Activated CD4-positive, alpha-beta T cell treated with anti-CD3 and anti-CD28 coated beads for 1 hour (primary cell): ENCODE measurements at places on chromosomes 7 and 10.

- DNase-seq = no peak
These were observed 333 bp downstream of the SMNDC1 start for GRCh38 chr10:110304394-110304779.

- no peak for DNase-seq
These were observed 16.1 kb downstream of the TAS2R41 start for GRCh38 chr7:143493751-143494150.

DNA sequence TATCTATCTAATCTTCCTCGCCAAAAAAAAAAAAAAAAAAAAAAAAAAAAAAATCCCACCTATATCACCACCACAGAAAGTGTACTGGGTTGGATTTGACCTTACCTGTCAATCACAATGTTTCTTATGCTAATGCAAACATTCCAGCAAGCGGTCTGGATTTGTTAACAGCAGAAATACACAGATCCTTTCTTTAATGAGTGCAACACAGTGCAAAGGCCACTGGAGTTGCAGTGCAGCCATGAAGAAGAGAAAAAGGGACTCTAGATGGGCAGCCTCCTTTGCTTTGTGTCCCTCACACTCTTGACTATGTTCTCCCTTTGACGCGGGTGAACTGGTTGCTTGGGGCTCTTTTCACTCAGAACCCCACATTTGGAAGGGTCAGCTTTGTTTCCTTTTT, 127.3 kb upstream of the PRKCQ start:
- DNase-seq = no peak

DNA sequence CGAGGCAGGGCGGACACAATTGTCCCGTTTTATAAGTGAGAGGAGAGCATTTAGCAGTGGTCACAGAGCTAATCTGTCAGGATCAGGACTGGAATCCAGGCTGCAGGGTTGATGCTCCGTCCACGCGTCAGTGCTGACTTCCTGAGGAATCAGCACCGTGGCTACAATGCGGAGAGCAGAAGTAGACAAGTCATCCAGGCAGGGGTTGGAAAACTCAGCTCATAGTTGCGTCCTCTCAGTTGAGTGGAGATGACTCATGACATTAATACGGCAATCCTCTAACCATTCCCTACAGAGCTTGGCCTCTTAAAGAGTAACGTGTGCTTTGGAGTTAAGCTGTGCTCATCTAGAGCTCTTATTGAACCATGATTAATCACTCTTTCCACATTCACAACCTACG, 17.1 kb upstream of the HTR5A start:
- DNase-seq = no peak

GRCh38 chr10:3067118-3067858, at the start of gene PFKP:
Gene PFKP (plus strand): TSS chr10:3067548. CDS start chr10:3067596, 48 bp downstream.
- DNase-seq = peak; percentile 48

- DNase-seq = no peak
These were observed 568 bp downstream of the MGAM2 start for GRCh38 chr7:142112086-142112485.

- no peak for DNase-seq
These were observed 43.6 kb upstream of the JAZF1 start for GRCh38 chr7:28224172-28224571.

GRCh38 chr10:112202561-112203241, 19.1 kb upstream of the GPAM start:
- DNase-seq = no peak

GRCh38 chr7:107768263-107768662, 24.3 kb downstream of the CBLL1 start:
- DNase-seq = no peak

GRCh38 chr10:32950591-32951108, 7.4 kb downstream of the ITGB1 start:
- no peak for DNase-seq

DNA sequence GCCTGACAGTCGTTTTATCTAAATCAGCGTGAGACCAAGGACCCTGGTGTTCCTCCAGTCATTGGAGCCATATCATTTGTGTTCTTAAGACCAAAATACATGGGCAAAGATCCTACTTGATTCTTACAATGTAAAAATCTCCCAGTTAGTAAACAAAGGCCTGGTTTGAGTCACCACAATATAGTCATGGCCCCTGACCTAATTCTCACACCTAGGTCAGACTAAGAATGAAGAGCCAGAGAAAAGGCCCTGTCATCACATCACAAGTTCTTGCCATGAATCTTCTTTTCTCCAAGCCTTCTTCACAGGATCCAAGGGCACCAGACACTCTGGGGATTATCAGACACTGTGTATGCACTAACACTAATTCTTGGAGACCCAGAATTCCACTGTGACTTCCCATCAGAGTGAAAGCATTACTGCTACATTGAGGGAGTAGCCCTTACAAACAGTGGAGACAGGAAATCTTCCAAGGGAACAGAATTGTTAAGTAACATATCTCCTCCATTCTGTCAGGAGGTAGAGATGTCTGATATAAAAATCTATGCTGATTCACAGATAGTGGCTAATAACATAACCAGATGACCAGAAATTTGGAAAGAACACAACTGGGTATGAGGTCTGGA, 7.6 kb upstream of the ERVW-1 start:
- DNase-seq = no peak

DNA sequence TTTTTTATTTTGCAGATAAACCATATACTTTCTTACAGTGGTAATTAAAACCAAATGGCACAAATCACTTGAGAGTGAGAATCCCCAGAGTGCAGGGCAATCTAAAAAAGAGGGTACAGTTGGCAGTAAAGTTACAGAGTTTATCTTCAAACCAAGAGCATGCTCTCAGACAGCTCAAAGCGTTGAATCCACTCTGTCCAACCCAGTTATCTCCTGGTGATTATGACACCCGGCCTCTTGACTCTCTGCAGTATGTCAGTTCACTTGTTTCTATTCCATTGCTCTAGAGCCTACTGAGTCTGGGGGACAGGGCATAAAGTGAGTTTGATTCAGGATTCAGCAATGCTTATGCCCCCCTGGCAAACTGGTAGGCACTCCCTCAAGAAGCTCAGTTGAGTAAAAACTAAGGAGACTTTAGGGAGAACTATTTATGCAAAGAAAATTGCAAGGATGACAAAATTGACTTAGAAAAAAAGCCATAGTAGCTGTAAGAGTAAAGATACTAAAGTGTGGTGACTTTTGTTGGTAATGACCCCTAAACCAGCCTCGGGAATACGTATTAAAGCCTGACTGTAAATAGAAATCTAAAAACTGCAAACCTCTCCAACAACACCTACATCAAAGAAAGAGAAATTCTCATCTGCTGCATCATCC, 55.5 kb downstream of the COL1A2 start:
- DNase-seq = no peak

- DNase-seq = no peak
These were observed 5.6 kb upstream of the PKD1L1 start for GRCh38 chr7:47953822-47954221.

DNA sequence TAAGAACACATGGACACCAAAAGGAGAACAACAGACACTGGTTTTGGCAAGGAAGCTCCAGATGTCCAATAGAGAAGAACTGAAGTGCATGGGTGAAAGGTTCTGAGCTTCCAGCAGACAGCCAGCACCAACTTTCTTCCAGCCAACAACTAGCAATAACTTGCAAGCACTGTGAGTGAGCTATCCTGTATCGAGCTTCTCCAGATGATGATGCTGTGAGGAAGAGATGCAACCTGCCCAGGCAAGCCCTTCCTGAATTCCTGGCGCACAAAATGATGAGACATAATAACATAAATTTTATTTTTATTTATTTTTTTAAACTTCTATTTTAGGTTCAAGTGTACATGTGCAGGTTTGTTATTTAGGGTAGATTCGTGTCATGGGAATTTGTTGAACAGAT, 692.1 kb downstream of the DNAJB9 start:
- DNase-seq = no peak

GRCh38 chr10:17134282-17134681, 4.7 kb upstream of the CUBN start:
- DNase-seq = no peak

DNA sequence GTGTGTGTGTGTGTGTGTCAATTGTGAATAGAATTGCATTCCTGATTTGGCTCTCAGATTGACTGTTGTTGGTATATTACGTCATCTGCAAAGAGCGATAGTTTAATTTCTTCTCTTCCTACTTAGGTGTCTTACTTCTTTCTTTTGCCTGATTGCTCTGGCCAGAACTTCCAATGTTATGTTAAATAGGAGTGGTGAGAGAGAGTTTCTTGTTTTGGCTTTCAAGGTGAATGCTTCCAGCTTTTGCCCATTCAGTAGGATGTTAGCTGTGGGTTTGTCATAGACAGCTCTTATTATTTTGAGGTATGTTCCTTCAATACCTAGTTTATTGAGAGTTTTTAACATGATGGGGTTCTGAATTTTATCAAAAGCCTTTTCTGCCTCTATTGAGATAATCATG, 34.2 kb upstream of the PRSS37 start:
- DNase-seq = no peak

GRCh38 chr10:62627983-62628382, 176.5 kb upstream of the ADO start:
- no peak for DNase-seq

DNA sequence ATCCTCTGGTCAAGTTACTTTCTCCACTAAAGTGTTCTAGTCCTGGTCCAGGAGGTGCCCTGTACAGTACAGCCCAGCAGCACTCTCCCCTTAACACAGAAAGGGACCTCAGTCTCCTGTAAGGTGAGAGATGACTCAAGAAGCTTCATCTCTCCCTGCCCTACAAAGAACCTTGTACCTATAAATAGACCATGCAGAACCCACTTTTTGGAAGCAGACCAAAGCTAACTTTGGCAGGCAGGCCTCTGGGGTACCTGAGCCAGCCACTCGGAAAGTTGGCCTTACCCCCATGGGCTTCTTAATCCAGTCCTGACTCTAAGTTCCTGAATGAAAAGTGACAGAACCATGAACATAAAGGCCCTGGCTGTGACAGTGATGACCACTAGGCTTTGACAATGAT, 454.8 kb downstream of the KCNMA1 start:
- no peak for DNase-seq

DNA sequence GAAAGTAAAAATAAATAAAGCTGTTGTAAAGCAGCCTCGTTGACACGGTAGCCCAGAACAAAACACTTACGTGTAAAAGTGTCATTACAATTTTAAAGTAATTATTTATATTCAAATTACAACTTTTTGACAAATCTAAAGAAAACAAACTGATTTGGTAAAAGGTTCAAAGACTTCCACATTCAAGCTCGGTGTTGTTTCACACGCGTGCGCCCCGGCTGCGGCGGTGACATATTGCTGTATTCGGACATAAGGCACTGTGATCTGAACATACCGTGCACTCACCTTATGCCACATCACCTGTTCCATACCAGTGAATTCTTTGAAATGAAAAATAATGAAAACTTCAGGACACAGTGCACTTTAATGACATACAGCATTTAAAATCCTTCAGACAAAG, 36.9 kb upstream of the RHEB start:
- DNase-seq = no peak

DNA sequence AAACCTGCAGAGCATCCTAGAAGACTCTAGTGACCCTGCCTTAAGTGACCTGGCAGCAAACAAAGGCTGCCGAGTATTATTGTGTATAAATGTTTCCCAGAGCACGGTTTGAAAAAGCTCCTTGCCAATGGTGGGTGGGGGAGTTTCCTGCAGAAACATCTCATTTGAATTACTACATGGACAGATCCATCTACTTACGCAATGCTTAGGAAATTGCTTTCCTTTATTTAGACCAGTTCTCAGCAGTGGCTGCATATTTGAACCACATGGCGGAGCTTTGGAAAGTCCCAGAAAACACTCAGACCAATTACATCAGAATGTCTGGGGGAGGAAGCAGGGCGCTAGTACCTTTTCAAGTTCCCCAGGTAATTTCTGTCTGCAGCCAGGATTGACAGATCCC, 560.9 kb downstream of the SDK1 start:
- no peak for DNase-seq

- no peak for DNase-seq
These were observed 774.7 kb downstream of the SUGCT start for GRCh38 chr7:40909346-40909980.

GRCh38 chr7:157508477-157508881, 171.7 kb downstream of the DNAJB6 start:
- no peak for DNase-seq

DNA sequence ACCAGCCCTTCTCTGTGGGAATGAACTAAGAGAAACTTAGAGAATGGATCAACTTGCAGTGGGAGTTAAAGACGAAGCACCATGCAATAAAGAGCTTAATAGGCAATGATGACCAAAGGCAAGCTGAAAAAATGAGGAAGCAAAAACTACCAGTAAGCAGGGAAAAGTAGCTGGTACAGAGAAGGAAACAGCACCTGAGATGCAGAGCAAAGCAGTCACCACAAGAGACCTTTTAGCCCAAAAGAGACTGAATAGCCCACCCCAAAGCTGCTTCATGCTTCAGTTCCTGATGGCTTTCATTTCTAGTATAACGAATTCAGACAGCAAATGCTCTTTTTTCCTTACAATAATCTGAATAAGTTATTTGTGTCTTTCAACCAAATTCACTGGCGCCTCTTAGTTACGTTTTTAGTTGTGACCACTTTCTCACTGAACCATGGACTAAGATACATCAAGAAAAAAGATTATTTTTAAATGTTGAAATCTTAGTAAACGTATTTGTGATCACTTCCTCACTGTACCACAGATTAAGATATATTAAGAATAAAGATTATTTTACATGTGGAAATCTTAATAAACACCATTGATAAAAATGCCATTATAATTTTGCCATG, 76.0 kb downstream of the USP6NL start:
- DNase-seq = no peak

GRCh38 chr7:47379629-47380324, 202.1 kb downstream of the TNS3 start:
- DNase-seq = no peak

GRCh38 chr7:22563621-22564241, 63.7 kb upstream of the STEAP1B start:
- no peak for DNase-seq

GRCh38 chr7:134645935-134646334, 718 bp upstream of the BPGM start:
- DNase-seq = no peak

DNA sequence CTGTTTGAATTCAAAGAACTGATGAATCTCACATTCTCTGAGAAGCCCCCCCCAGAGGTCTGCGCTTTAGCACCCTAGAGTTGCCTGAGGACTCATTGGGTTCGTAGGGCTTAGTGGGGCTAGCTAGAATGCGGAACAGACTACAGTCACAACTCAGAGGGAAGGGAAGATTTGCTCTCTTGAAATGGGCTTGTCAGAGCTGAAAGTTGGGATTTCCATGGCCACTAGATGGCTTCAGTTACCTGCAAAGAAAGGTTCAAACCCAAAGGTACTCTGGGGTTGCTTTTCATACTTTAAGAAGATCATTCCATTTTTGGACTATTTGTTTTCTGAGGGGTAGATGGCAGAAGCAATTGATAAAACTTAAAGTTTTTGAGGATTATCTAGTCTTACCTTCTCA, 205.0 kb downstream of the BBS9 start:
- no peak for DNase-seq
